ENCODE measurements at places on chromosomes 6 and 20.

GRCh38 chr6:32092760-32093497, 16.2 kb downstream of the TNXB start:
- no peak for DNase-seq

GRCh38 chr6:109874621-109875020, 103.5 kb upstream of the GPR6 start:
- DNase-seq, result no peak

DNA sequence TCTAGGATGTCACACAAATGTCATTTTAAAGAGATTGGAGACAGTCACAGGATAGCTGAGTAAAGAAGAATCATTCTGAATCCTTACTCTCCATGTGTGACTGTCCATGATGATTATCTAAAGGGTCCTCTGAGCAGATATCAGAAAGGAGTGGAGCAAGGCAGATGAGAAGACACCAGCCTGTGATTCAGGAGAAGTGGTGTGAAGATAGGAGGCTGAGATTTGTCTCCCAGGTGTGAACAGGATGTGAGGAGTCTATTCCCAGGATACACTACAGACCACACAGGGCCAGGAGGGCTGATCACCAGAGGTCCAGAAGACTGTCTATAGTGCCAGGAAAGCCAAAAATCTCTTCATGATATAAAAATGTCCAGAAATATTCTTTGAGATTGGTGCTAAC, 27.0 kb downstream of the RWDD2A start:
- DNase-seq, result no peak

- no peak for DNase-seq
Measured at GRCh38 chr6:7108196-7108963, 619 bp downstream of the RREB1 start.

DNA sequence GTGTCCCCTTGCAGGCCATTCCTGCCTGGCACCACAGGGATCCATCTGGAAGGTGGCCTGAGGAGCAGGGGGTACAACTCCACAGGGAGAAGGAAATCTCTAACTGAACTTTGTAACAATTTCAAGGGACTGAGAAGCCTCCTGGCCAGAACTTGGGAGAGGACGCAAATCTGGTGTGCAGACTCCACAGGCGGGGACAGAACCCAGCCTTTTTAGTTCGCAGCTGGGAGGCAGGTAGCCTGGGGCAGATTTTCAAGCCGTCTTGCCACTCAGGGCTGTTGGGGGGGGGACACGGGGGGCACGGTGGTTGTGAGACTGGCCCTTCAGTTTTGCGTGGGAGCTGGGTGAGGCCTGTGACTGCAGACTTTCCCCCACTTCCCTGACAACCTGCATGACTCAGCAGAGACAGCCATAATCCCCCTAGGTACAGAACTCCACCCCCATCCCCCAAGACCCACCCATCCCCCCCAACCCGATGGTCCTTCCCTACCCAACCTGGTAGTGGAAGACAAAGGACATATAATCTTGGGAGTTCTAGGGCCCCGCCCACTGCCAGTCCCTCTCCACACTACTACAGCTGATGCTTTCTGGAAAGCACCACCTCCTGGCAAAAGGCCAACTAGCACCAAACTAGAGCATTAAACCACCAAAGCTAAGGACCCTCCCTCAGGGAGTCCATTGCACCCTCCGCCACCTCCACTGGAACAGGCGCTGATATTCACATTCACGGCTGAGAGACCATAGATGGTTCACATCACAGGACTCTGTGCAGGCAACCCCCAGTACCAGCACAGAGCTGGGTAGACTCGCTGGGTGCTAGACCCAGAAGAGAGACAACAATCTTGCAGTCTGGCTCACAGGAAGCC, 3.0 kb upstream of the HUS1B start:
- DNase-seq, result no peak

Measured in CD4-positive, alpha-beta T cell treated with Interferon alpha-2 for 1 hour (primary cell).